Fibroblast of the aortic adventitia (primary cell): ENCODE measurements at places on chromosomes 1 and 21. TPM values are rescaled to one million over a fixed set of nuclear protein-coding genes. Genes with fewer than 3 reads are reported as not detected.

The RAD54L gene
- total RNA-seq = 0.90 and 9.7 TPM in 2 replicates

The PTCH2 gene
- 0.36 and 0.57 TPM in 2 replicates for total RNA-seq

The CSRP1 gene
- 86.9 and 120 TPM in 2 replicates for total RNA-seq

The TMEM269 gene
- total RNA-seq = 0.09 TPM in 1 of 2 replicates, not detected in the other

The PKNOX1 gene
- 11.2 and 12.7 TPM in 2 replicates for total RNA-seq

The HYI gene
- total RNA-seq = 24.0 and 33.2 TPM in 2 replicates

The ETV3L gene
- total RNA-seq = not detected in 2 replicates

The FCGR1A gene
- total RNA-seq = not detected in 2 replicates
